Fibroblast of the aortic adventitia (primary cell): ENCODE measurements at places on chromosomes 11 and 22. TPM values are rescaled to one million over a fixed set of nuclear protein-coding genes. Genes with fewer than 3 reads are reported as not detected.

Gene OR8D1
- not detected in 2 replicates for total RNA-seq

Gene BATF2
- 0.25 and 0.45 TPM in 2 replicates for total RNA-seq

DNA sequence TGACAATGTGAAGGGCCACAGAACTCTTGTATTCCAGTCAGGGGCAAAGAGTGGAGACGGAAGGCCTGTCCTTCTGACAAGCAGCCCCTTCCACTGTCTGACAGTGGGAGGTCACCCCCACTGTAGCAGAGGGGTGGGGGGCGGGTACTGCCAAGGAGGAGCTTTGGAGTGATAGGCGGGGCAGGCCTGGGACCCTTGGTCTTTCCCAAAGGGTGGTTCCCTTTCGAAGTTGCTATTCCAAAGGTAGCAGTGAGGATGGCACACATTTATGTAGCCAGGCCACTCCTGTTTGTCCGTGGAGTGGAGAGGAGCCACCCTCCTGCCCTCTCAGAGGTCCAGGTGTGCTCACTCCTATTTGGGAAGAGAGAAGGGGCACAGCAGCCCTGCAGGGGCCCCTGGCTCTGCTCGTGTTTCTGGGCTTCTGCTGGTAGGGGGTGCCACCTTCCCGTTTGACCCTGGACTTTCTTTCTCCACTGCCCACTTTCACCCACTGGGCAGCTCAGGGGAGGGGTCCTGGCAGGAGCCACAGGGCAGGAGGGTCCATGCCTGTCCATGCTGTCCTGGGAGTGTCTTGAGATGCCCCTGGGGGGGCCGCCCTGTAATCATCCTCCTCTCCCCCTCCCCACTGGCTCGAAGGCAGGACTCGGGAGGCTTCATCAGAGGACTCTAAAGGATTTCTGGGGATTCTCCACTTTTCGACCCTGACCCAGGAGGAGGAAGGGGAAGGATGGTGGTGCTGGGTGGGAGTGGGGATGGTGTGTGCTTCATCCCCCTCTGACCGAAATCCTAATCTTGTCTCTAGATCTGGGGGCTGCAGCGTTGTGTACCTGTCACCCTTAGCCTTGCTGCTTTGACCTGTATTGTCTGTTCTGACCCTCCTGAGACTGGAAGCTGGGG lies 994 bp downstream of the TAGLN start:
- DNase-seq, result no peak

GRCh38 chr22:35134637-35135036 lies 68.7 kb downstream of the ISX start:
- no peak for DNase-seq

DNA sequence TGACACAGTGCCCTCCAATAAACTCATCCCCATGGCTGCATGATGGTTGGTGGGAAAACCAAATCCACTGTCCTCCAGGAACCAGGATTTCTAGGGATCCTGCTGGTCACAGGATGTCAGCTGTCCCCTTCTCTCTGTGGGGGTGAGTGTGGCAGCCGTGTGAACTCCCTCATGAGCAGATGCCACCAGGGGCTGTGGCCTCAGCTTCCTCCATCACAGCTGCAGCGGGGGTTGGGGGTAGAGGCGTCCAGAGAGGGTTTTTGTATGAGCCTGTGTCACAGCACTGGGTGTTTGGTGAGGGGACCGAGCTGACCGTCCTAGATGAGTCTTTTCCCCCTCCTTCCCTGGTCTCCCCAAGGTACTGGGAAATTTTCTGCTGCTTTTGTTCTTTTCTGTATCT lies 26.4 kb downstream of the IGLL5 start:
- no peak for DNase-seq

Gene AIFM3
- 0.45 and 1.7 TPM in 2 replicates for total RNA-seq

Gene OR51B6
- total RNA-seq, result not detected in 2 replicates

DNA sequence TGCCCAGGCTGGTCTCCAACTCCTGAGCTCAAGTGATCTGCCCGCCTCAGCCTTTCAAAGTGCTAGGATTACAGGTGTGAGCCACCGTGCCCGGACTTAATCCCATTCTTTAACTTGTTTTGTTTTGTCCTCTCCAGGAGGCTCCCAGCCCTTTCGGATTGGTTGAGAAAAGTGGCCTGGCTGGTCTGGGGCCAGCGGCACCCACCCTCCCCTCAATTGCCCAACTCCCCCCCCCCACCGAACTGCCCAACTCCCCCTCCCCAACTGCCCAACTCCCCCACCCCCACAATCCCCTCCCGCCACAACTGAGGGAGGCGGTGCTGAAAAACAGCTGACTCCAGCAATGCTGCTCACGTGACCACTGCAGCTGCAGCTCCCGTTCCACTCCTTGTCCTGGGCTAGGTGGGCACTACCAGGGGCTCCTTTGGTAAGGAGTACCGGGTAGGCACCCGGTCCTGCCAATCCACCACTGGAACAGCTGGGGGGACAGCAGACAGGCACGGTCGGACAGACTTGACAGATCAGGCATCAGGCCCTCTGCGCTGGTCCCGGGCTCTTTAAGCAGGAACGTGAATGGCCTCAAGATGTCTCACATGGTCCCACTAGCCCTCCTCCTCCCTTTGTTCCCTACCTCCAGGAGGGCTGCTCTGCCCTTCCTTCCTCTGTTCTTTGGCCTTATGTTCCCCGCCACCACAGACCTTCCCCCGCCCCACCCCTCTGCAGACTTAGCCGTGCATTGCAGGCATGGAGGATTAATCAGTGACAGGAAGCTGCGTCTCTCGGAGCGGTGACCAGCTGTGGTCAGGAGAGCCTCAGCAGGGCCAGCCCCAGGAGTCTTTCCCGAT lies at the start of gene TCN2:
Gene TCN2 (plus strand): TSS at position 720 of the 845 bp plus-strand sequence. CDS start 158 bp downstream, outside the sequence.
- DNase-seq, result peak; percentile 59

DNA sequence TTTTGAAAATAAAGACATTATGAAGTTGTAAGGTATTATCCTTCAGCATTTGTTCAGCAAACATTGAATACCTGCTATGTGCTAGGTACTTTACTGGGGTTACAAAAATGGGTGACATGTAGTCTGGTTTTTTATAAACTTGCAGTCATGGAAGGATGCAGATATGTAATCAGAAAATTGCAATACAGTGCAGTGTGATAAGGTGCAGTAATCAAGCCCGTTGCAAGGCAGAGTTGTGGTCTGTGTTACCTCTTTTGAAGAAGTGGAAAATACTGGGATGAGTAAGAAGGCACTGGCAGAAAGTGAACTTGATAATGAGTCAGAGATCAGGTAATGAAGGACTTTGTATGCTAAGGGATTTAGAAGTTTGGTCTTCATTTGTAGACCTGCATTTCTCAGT lies 8.1 kb downstream of the FBXO7 start:
- no peak for DNase-seq

GRCh38 chr22:17119481-17120202 lies 1.5 kb downstream of the TMEM121B start:
- DNase-seq, result no peak

GRCh38 chr11:105840391-105840790 lies 181.6 kb downstream of the MSANTD4 start:
- no peak for DNase-seq

Gene ANO1
- 0.36 TPM in 1 of 2 replicates, not detected in the other for total RNA-seq

GRCh38 chr11:38900211-38900610 lies 2302.2 kb upstream of the RAG2 start:
- no peak for DNase-seq

Gene CSRP3
- total RNA-seq, result 0.27 TPM in 1 of 2 replicates, not detected in the other

Gene RAG1
- total RNA-seq, result 0.45 and 1.1 TPM in 2 replicates

GRCh38 chr11:130420478-130421198 lies 7.8 kb downstream of the ADAMTS8 start:
- peak; percentile 68 for DNase-seq

DNA sequence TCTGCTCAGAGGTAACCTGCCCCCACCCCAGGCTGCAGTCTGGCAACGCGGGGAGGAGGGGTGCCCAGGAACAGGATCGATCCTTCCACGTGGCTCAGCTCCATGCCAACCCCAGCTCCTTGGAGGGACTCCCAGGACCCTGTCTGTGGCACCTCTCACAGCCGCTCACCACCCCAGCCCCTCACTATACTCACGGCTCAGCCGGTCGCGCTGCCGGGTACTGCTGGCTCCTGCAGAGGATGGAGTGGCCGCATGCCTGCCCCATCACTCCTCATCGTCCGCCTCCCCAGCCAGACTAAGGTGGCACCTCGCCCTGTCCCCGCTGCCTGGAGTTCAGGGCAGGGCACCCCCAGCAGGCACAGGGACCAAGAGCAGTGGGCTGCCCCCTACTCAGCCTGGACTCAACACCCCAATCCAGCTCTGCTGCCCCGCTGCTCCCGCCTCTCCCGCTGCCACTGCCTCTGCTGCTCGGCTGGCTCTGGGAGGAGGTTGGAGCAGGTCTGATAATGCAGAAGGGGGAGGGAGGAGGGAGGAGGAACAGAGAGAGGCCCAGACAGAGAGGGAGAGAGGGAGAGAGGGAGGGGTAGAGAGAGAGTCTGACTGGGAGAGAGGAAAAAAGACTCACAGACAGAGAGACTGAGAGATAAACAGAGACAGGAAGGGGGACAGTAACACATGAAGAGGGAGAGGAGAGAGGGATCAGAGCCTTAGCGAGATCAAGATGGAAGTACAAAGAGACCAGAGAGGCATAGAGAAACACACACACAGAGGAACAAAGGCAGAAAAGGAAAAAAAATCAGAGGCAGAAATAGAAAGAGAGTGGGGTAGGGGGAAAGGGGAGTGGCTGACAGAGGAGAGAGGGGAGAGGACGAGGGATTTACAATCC lies at the start of gene PDE2A:
Gene PDE2A (minus strand): TSS at position 480 of the 886 bp plus-strand sequence. CDS start 215 bp downstream, at position 265.
- DNase-seq, result no peak

Gene MOGAT2
- not detected in 2 replicates for total RNA-seq

DNA sequence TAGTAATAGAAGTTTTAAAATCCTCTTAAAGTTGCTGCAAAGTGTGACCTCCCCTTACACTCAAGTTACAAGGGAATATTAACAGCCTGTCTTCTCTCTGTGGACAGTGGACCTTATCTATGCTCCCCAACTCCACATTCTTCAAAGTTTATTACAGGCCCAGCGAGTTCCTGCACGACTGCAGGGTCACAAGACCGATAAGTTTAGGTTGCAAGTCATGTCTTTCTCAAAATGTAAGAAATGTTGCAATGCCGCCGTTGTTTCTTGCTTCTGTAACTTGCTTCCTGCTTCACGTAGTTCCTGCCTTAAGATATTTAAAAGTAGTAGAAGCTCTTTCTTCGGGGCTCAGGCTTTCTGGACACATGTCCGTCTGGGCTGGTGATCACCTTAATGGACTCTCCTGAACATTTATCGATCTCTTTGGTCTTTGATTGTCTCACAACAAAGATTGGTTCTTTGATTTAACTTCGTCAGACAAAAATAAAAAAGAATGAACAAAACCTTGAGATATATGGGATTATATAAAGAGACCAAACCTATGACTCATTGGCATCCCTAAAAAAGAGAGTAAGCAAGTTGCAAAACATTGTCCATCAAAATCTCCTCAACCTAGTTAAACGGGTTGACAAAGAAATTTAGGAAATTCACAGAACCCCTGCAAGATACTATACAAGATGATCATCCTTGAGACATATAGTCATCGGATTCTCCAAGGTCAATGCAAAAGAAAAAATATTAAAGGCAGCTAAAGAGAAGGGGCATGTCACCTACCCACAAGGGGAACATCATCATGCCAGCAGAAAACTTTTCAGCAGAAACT lies 45.4 kb upstream of the GLYAT start:
- DNase-seq, result no peak

- DNase-seq, result no peak
Observed at GRCh38 chr11:68148071-68148805, 27.1 kb upstream of the CHKA start.

GRCh38 chr11:74255741-74256375 lies 55.6 kb downstream of the P4HA3 start:
- peak; percentile 78 for DNase-seq

GRCh38 chr22:36773935-36774334 lies 2.0 kb downstream of the IFT27 start:
- DNase-seq, result peak; percentile 65

DNA sequence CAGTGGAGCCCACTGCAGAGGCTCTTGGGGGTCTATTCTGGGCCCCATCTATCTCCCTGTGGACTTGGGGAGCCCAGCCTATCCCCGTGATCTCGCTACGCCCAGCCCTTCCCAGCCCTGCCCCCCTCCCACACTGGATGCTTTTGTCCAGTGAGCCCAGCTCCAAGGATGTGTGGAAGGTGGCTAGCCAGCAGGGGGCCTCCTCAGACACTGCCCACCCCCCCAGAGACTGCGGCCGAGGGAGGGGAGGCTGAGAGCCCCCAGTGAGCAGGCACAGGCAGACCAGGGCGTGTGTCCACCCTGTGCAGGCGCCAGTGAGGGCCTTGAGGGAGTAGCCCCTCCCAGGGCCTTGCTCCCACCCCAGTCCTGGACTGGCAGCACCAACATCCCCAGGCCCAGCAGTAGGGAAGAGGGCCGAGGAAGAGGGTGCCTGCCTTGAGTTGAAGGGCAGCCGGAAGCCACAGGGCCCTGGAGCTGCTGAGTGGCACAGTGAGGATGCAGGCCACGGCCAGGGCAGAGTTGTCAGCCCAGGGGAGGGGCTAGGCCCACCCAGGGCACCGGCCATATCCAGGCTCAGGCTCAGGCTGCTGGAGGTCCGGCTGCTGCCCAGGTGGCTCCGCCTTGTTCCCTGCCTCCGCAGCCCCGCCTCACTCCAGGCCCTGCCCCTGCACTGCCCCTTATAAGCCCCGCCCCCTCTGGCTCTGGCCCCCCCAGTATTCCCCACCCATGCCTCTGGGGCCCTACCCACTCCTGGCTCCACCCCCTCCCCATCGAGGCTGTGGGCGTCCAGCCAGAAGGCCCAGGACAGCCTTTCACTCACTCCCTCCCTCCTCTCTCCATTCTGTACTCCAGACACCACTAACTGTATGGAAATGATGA lies 28.0 kb downstream of the MOB2 start:
- no peak for DNase-seq

Gene MOB2
- 3.1 and 13.9 TPM in 2 replicates for total RNA-seq

GRCh38 chr11:63716046-63716445 lies 34.7 kb downstream of the RTN3 start:
- DNase-seq, result no peak

GRCh38 chr22:48051796-48052620 lies 1289.6 kb downstream of the TBC1D22A start:
- DNase-seq, result no peak

Gene RHOD
- 15.1 and 26.1 TPM in 2 replicates for total RNA-seq

GRCh38 chr22:27794226-27794625 lies 7.3 kb downstream of the MN1 start:
- DNase-seq, result no peak

Gene CRACR2B
- total RNA-seq, result 1.3 and 1.8 TPM in 2 replicates

Gene CSF2RB
- 0.81 and 0.98 TPM in 2 replicates for total RNA-seq

GRCh38 chr11:15434529-15434928 lies 319.8 kb downstream of the INSC start:
- no peak for DNase-seq

- no peak for DNase-seq
Observed at GRCh38 chr11:97956904-97957303, 1063.8 kb upstream of the CNTN5 start.

Gene UPK3A
- not detected in 2 replicates for total RNA-seq
